Activated T-helper 1 cell treated with anti-CD3 and anti-CD28 coated beads, Interleukin-2, amount 50 U/mL, for 16 hours (primary cell): ENCODE measurements at places on chromosomes 4 and X.

- DNase-seq: no peak
These were observed 58.9 kb downstream of the NAF1 start for GRCh38 chr4:163107754-163108153.

DNA sequence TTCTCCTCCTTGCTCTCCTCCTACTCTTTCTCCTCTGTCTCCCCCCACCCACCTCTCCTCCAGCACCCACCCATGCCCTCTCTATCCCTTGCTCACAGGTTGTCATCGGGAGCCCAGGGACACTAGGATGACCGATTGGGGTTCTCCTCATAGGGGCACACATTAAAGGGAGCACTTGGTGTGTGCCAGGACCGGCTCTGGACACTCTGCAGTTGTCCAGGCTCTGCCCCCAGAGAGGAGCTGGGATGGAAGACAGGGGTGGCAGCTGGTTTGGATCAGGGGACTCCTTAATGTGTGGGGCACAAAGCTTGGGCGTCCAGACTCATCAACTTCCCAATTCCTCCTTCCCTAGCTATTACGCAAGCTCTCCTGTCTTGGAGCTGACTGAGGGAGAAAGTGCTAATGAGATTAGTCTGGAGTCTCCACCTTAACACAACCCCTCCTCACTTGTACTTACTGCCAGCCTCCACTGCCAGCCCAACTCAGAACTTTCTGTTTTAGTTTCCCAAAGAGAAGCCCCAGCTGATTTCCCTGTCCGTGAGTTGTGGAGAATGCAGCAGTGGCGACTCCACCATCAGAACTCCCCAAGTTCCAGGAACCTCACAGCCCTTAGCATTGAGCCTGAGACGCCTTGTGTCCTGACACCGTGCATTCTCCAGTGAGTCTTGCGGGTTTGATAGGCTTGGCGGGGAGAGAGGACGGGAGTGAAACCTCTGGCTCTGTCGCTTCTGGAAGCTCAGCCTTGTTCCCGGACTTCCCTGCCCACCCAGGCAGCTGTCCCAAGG lies 52.2 kb downstream of the CXorf49B start:
- DNase-seq: no peak

GRCh38 chr4:41458689-41459088 lies 79.3 kb upstream of the LIMCH1 start:
- no peak for DNase-seq

- DNase-seq: no peak
These were observed 56.3 kb downstream of the FHDC1 start for GRCh38 chr4:152992466-152992865.

- DNase-seq: no peak
These were observed 8.1 kb downstream of the CRMP1 start for GRCh38 chr4:5884796-5885195.

DNA sequence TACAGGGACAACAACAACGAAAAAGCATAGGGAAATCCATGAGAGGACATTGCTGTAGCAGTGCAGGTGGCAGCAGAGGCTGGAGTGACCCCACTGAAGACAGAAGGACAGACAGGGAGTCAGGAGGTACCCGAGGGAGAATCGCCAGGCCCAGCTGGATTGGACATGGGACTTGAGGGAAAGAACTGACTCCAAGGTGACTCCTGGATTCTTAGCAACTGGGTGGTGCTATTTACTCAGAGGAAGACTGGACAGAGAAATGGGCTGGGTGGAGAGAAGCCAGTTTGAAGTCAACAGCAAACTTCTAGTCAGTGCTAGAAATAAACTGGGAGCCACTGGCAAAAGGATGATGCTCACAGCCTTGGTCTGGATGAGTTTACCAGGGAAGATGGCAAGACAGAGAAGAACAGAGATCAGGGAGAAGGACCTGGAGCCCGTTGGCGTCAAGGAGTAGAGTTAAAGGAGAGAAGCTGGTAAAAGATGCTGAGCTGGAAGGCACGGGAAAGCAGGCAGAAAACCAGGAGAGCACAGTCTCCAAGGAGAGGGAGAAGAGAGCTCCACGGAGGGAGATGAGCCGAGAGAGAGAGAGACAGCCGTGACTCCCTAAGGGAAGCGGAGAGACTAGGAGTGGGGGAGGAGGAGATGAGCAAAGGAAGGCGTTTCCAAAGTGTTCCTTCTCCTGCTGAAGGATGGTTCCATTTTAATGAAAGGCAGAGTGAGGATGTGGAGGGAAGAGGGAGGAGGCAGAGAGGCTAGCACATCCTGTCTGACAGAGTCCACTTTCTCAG lies 119.4 kb downstream of the AFAP1 start:
- DNase-seq: no peak

GRCh38 chr4:123479944-123480343 lies 83.3 kb downstream of the SPRY1 start:
- no peak for DNase-seq

GRCh38 chr4:69749771-69750170 lies 10.6 kb downstream of the SULT1B1 start:
- no peak for DNase-seq

- no peak for DNase-seq
These were observed 12.9 kb upstream of the SYP start for GRCh38 chrX:49212861-49213260.

DNA sequence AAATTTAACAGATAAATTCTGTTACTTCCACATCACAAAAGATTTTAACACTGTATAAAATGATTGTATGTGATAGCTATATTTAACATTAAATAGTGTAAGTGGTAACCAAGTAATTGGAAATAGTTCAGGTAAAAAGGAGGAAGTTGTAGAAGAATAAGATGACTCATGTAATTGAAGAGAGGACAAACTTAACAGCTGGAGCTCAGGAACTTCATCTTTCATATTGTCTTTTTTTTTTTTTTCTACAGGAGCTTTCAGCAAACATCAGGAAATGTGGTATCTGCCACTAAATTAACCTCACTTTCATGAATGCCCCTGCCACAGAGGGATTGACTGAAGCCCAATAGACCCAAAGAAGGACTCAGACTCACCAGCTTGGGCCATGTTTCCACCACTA lies 188.4 kb upstream of the VEGFC start:
- no peak for DNase-seq

GRCh38 chr4:9875516-9875915 lies 94.1 kb downstream of the DRD5 start:
- DNase-seq: no peak
